Stimulated activated CD4-positive, alpha-beta T cell treated with anti-CD3 and anti-CD28 coated beads, Interleukin-2, amount 100 ng/mL, for 24 hours (primary cell): ENCODE measurements at places on chromosomes 7 and 10.

- no peak for DNase-seq
Observed at GRCh38 chr10:20839141-20839540, 58.0 kb downstream of the NEBL start.

- DNase-seq = no peak
Observed at GRCh38 chr7:41375582-41375981, 327.3 kb downstream of the INHBA start.

DNA sequence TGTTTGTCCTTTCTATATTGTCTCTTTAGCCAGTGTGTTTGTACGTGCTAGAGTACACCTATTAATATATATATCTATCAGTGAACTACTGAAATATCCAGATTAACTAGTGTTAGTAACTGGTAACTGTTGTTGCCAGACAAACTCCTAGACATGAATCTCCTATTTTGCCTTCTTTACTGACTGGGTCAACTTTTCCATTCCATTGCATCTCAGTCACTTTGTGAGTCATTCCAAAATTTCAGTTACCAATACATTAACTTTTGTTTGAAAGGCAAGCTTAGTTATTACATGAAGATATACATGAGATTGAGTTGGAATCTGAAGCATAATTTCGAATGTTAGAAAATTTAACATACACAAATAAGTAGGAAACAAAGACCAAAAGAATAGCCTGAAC is 51.4 kb downstream of the BTAF1 start:
- DNase-seq = no peak

GRCh38 chr10:27646194-27646593 is 99.4 kb downstream of the MKX start:
- DNase-seq = no peak

GRCh38 chr7:130894146-130894908 is 160.3 kb upstream of the KLF14 start:
- no peak for DNase-seq
